GM12891 (cell line): ENCODE measurements at places on chromosomes 13 and 19.

DNA sequence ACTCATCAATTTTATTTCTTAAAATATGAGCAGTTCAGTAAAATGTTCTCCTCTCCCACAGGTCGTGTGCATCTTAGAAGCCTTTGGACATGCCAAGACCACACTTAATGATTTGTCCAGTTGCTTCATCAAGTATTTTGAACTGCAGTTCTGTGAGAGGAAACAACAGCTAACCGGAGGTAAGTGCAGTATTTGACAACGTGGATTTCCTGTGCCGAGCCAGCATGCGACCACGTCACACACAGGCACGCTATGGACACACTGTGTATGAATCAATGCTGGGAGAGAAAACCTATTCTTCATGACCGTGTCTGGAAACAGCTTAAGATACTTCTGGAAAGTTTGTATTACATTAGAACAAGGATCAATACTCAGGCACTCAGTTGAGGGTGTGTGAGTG, 268.5 kb downstream of the MYO16 start:
- no peak for DNase-seq

DNA sequence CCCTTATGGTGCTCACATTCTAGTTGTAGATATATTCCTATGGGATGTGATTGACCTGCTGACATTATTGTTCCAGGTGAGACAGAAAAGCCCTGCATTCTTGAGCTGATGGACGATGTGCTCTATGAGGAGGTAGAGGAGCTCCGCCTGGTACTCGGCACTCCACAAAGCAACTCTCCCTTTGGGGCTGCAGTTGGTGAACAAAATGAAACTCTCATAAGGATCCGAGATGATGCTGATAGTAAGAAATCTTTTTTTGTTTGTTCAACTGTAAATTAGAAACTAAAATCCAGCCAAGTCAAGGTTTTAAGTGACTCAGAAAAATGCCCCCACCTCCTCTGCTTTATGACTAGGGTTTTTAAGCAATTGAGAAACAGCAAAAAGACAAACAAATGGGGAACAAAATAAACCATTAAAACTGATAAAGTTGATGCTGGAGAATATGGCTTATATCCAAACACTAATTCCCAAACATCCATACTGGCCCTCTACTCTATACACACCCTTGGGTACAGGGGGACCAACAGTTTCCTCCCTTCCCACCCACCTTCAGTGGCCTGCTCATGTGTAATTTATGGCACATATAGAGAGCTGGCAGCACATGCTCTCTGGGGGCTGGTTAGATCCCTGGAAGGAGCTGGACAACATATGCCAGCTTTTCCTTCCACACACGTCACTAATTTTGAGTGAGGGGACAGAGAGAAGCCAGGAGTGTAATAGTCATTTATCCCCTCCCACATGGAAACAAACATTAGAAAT, 139.6 kb downstream of the STOML3 start:
- no peak for DNase-seq

DNA sequence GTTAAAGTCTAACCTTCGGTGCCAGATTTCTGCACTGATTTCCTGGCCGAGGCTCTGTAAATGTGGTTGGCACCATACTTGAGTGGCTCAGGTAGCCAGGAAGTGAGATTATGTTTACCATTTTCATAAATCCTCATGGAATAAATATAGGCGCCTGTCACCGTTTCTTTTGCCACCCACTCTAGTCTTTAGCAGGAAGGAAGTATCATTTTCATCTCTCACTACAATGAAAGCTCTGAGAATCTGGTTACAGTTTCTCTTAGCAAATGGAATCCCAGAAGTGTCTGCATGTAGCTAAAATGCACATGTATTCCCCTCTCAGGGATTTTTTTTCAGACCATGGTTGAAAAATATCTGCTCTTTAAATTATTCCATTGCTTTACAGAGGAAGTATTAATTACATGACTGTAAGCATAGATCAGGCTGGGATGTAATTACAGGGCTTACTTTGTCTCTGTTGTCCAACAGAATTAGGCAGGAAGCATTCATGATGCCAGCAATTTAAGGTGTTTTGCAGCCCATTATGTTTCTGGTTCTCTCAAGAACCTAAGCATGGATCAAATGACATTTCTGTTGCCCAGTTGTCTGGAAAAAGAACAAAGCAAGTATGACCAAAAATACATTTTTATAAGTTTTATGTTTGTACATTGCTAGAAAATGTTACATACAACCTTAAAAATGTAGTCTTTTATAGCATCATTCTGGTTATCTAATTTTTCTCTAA, 221.7 kb upstream of the SPRY2 start:
- DNase-seq = no peak

GRCh38 chr13:114097893-114098688, 34.3 kb downstream of the RASA3 start:
- DNase-seq = no peak

- no peak for DNase-seq
Measured at GRCh38 chr13:50122455-50122854, 107.2 kb downstream of the KCNRG start.

DNA sequence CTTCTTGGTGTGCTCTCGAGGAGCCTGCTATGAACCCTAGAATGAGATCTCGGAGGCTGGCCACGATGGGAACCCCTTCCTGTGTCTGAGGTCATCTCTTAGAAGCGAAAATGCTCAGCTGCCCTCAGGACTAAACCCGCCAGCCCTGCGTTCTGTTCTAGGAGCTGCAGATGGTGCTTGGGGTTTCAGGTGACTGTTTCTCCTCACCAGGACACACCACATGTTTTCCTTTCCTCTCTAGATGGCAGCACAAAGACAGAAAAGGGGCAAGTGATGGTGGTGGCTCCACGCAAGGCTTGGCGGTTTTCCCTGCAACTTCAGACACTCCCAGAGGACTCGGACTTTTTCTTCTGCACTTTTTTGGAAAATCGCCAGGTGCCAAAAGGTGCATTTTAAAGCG, 60.1 kb downstream of the RNASEH2B start:
- DNase-seq = no peak

- DNase-seq = no peak
Measured at GRCh38 chr13:32284927-32285632, 30.1 kb downstream of the ZAR1L start.

DNA sequence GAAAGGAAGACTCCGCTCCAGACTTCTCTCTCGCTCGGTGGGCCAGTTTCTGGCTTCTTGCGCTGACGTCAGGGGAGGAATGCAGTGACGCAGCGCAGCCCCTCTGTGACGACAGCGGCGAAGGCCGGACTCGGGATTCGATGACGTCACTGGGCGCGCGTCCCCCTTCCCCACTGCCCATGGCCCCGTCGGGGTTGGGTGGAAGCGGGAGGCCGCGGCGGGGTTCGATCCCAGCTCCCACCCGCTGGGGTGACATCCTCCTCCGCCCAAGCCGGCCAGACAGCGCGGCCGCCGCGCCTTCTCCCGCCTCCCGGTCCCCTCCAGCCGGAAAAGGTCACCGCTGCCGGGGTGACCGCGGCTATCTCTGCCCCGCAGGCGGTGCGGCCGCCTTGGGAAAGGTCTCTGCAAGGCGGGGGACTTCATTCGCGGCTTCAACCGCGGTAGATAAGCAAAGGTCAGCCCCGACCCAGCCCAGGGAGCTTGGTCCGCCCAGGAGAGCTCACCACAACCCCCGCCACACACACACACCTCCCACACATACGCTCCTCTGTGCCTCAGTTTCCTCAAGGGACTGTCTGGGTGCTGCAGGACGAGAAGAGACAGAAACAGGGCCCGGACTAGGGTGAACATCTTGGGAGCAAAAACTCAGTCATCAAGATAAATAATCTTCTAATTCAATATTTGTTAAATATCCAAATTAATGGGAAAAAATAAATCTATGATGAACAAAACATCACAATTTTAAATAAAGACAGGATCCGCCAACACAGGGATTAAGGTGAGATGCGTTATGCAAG, 844 bp upstream of the RFX1 start:
- DNase-seq = no peak

DNA sequence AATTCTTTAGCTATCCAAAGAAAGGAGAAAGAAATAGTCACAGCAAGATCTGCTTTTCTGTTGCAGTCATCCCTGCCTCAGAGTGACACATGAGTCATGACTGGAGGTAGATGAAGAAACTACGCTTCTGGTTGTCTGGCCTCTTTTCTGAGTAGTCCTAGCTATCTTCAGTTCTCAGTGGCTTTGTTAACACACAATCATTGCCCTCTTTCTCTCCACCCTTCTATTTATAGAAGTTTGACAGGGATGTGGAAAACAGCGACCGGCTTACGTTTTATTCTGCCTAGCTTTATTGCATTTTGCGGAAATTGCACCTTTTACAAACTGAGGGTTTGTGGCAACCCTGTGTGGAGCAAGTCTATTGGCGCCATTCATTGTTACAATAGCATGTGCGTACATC, 26.7 kb downstream of the SPATA13 start:
- DNase-seq = no peak

- DNase-seq = no peak
Measured at GRCh38 chr13:81140675-81141074, 799.7 kb upstream of the SPRY2 start.

- no peak for DNase-seq
Measured at GRCh38 chr13:108304170-108305016, 34.9 kb downstream of the TNFSF13B start.

DNA sequence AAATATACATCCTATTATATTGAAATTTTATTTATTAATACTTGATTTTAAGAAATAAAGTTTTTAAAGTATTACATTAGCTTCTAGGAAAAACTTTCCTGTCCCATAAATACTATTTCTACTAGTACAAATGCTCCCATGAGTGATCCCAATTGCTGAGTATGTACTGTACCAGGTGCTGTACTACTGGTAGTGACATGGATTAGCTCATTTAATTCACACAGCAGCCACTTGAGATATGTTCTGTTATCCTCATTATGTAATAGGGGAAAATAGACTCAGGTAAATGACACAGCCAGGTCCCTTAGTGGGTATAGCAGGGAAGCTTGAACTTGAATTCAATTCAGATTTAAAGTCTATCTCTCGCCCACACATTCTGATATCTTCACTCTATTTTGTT, 363.1 kb downstream of the FGF14 start:
- no peak for DNase-seq

GRCh38 chr19:40601134-40601974, at the start of gene LTBP4:
Gene LTBP4, plus strand, starts transcription at chr19:40601369. Its CDS starts 19 bp downstream, at chr19:40601388.
- DNase-seq = no peak

GRCh38 chr13:96527497-96527896, 437.6 kb downstream of the HS6ST3 start:
- DNase-seq = no peak

- no peak for DNase-seq
Measured at GRCh38 chr13:66830940-66831716, 399.0 kb downstream of the PCDH9 start.

GRCh38 chr19:14135985-14136508, 342 bp downstream of the ASF1B start:
- no peak for DNase-seq

- no peak for DNase-seq
Measured at GRCh38 chr13:90105276-90105675, 1242.2 kb upstream of the MIR17HG start.

DNA sequence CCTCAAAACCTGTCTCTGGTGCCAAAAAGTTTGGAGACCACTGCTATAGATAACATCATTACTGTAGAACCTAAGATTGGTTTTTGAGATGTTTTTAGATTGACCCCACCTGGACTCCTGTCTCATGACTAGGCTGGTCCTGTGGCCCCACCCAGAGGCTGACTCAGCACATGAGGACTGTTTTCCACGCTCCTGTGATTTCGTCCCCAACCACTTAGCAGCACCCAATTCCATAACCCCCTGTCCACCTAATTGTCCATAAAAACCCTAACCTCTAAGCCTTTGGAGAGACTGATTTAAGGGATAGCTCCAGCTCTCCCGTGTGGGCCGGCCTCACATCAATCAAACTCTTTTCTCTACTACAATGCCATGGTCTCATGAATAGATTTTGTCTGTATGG, 25.6 kb upstream of the GAS6 start:
- no peak for DNase-seq

GRCh38 chr13:114056205-114057013, 76.0 kb downstream of the RASA3 start:
- no peak for DNase-seq

DNA sequence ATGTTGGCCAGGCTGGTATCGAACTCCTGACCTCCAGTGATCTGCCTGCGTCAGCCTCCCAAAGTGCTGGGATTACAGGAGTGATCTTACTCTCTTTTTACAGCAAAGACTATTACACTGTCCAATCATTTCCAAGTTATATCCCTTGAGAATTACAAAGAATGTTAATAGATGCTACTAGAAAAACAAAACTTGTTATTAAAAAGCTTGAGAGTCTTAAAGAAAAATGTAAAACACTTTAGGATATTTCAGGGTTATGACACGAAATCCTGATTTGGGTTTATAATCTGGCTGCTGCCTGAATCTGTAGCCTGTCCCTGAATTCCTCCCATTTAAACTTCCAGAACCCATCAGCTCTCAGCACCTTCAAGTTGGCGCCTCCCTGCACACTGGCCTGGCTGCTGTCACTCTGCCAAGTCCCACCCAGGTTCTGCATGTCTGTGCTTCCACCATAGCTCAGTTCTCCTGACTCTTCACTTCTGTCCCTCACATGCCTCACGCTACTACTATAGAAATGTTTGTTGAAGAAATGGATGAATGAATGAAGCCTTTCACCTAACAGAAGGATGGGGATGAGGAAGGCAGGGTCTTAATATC, 55.8 kb upstream of the RFXAP start:
- no peak for DNase-seq

- no peak for DNase-seq
Measured at GRCh38 chr13:73338389-73338788, 279.6 kb downstream of the KLF5 start.

- DNase-seq = no peak
Measured at GRCh38 chr19:29489172-29489951, 36.4 kb upstream of the VSTM2B start.

DNA sequence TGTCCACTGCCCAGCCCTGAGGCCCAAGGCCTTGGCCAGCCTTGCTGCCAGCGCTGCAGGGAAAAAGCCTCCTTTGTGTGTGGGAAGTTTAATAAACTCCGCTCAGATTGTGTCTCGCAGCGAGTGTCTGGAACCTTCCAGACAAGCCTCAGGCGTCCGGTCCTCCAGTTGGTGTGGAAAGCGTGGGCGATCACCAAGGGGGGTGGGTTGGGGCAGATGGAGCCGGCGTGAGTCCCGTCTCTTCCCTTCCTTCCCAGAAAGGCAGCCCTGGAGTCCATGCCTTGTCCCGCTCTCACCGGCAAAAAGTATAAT, 4.6 kb downstream of the STK11 start:
- DNase-seq = no peak

DNA sequence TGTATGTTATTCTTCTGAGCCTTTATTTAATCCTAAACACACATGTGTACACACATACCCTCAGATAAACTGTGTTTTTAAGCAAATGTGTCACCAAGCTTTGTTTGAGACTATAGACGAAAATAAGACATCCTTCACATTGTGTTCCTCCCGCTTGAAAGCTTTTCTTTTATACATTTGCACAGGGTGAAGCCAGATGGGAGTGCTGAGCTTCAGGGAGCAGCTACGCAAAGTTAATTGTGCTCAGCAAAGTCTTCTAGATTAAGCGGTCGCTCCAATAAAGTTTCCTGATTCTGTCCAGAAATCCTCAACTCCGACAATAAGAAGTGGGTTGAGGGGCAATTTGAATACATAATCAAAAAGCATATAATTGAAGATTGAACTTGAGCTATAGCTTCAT, 117.2 kb upstream of the ARGLU1 start:
- DNase-seq = no peak
